Fibroblast of upper back skin (primary cell): ENCODE measurements at places on chromosomes 4 and X.

- DNase-seq: peak; percentile 90
Observed at GRCh38 chr4:151226004-151226932, 50.7 kb upstream of the PRSS48 start.

- no peak for DNase-seq
Observed at GRCh38 chr4:10153161-10153560, 36.6 kb upstream of the WDR1 start.

DNA sequence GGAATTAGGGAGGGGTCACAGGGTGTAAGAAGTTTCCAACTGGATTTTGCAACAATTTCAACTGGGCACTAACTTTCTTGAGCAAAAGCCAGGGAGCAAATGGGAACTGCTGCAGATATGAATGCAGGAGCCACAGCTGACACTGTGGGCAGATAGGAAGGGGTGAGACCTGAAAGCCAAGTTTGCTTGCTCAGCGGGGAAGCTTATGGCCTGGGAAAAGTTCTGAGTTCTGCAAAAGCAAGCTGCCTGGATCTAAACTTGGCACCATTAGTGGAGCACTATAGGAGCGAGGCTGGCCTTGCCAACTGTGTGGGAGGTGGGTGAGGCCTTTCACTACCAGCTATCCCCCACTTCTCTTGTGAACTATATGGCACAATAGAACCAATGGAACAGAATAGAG lies 11.1 kb downstream of the CYSLTR1 start:
- no peak for DNase-seq

- DNase-seq: no peak
Observed at GRCh38 chr4:79964400-79965211, 108.4 kb downstream of the ANTXR2 start.

DNA sequence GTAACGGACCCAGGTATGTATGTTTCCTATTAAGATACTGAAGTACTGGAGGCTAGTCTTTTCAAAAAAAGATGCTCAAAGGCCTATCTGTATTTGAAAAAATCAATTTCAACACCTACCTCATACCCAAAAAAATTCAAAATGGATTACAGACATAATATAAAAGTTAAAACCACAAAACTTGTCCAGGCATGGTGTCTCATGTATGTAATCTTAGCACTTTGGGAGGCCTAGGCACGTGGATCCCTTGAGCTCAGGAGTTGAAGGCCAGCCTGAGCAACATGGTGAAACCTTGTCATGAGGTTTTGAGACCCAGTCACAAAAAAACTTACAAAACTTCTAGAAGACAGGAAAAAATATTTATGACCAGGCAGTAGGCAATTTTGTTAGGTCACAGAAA lies 16.7 kb downstream of the RBMX start:
- DNase-seq: no peak

DNA sequence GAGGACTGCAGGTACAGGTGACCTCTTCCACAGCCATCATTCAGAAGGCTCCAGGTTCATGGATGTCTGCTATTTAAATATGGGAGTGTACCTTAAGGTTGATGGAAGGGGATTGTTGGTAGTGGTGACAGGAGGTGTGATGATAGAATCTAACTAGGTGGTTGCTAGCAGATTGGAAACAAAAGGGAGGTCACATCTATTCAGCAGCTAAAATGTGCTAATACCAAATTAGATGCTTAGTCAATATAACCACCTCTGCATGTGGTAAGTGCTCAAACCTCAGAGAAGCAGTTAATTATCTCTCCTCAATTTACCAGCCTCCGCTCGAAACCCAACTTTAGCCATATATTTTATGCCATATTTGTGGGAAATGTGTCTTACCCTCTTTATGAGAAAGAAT lies 98.7 kb upstream of the CCSER1 start:
- no peak for DNase-seq

DNA sequence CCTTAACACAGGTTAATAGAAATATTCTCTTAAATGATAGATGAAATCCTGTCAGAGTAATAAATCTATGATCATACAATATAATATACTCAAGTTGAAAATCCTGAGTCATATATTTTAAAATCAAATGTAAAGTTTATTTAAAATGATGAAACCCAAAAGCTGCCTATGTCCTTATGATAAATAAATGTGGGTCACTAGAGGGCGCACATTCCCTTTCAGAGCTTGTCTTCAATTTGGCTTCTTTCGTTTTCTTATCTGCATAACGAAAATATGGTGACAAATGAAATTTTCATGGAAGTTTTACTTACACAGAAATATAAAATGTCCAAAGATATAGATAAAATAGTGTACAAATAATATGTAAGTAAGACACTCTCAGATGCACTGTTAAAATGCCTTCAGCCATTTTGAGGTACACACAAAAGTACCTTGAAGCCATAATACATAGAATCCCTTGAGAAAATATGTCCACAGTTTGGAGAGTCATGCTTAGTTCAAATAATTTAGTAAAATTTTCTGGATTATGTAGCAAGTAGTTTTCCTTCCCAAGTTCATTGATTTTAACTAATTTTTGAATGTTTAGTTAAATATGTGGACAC lies 680.4 kb downstream of the DMD start:
- DNase-seq: peak; percentile 35

- no peak for DNase-seq
Observed at GRCh38 chr4:73947239-73947985, 34.4 kb downstream of the PF4 start.

- DNase-seq: no peak
Observed at GRCh38 chrX:55210931-55211677, 9.0 kb upstream of the PAGE5 start.

- no peak for DNase-seq
Observed at GRCh38 chr4:136909626-136910025, 622.7 kb downstream of the PCDH18 start.

- no peak for DNase-seq
Observed at GRCh38 chr4:70533791-70534190, 15.4 kb downstream of the AMTN start.

DNA sequence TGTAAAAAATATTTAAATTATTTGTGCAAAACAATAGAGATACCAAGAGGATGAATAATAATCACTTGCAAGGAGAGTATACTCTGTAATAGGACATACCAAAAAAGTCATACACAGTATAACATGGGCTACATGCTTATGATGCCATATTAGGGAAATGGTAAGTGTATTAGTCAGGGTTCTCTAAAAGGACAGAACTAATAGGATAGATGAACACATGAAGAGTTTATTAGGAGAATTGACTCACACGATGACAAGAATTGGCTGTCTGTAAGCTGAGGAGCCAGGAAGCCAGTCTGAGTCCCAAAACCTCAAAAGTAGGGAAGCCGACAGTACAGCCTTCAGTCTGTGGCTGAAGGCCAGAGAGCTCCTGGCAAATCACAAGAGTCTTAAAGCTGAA lies 151.2 kb downstream of the DTHD1 start:
- DNase-seq: peak; percentile 68

- peak; percentile 48 for DNase-seq
Observed at GRCh38 chr4:26916195-26916594, 55.6 kb downstream of the STIM2 start.

GRCh38 chrX:1097328-1097727 lies 115.1 kb downstream of the CRLF2 start:
- no peak for DNase-seq

DNA sequence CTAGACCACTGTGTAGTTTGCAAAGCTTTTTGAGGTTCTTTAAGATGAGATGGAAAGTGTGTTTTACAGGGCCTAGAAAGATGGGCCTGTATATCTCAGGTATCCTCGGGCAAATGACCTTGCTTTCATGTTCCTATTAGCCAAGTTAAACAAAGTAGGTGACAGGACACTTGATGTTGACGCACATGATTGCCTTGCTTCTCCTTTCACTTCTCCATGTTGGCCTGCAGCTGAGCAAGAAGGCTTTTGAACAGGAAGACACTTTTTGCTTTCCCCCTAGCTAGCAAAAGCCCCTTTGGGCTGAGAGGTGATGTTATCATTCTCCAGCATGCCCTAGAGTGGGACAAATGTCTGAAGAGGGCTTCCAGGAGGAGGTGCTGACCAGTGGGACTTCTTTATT lies 202.1 kb downstream of the GPC3 start:
- no peak for DNase-seq

GRCh38 chr4:24753519-24753918 lies 41.9 kb upstream of the SOD3 start:
- DNase-seq: no peak

DNA sequence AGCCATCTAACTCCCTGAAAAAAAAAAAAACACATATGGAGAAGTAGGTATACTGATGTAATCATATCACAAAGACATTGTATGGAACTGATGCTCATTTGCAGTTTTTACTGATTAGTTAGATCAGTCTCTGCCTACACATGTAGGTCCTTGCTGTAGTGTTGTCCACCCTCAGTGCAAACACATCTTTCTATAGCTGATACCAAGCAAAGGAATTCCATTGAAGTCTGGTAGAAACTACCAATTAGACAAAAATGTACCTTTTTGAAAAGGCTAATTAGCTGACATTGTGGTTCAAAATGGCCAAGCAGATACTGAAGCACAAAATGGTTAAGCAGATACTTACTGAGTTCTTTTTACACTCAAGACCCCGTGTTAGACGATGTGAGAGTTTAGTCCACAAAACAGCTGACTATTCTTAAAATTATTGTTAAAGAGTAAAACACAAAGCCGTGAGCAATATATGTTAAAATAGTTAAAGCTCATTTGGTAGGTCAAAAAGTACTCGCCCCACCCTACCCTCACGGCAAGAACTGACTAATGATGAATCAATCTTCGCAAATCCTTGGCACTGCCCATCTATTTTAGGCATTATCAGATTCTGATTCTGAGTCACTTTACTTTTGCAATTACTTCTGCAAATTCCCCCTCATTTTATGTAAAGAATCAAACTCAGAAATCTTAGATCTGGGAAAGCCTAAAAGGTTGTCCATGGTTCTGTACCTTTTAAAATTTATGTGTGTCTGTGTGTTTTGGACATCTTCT lies 40.4 kb downstream of the COL4A6 start:
- no peak for DNase-seq

DNA sequence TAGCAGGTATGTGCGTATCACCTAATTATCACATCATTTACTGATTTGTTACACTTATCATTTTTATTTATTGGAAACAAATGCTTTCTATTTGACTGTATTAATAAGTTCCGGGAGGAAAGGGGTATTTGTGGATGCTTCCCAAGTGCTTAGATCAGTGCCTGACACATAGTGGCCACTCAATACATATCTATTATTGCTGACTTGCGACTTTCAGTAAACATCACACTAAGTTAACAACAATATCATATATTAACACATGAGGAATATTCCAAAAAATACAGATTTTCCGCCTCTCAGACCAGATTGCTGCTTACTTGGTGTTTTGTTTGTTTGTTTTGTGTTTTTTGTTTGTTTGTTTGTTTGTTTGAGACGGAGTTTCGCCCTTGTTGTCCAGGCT lies 52.6 kb upstream of the ZFP42 start:
- no peak for DNase-seq

GRCh38 chr4:53734584-53735353 lies 143.5 kb upstream of the LNX1 start:
- DNase-seq: peak; percentile 75

GRCh38 chr4:96566755-96567154 lies 726.9 kb downstream of the PDHA2 start:
- no peak for DNase-seq

DNA sequence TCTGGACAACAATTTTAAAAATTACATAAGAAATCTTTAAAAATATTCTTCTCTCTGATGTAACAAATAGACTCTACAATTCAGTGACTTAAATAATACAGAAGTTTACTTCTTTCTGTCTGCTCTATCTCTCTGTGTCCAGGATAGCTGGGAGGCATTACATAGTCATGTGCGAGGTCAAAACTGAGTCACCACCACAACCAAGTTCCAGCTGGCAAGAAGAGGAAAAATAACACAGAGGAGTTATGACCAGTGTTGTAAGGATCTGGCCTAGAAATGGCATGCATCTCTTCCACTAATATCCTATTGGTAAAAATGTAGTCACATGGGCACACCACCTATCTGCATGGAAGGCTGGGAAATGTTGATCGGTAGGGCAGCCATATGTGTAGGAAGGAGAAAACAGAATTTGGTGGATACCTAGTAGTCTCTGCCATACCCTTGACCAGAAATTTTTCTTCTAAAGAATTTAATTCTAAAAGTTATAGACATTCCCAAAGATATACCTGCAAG lies 39.4 kb upstream of the WDFY3 start:
- DNase-seq: peak; percentile 76

DNA sequence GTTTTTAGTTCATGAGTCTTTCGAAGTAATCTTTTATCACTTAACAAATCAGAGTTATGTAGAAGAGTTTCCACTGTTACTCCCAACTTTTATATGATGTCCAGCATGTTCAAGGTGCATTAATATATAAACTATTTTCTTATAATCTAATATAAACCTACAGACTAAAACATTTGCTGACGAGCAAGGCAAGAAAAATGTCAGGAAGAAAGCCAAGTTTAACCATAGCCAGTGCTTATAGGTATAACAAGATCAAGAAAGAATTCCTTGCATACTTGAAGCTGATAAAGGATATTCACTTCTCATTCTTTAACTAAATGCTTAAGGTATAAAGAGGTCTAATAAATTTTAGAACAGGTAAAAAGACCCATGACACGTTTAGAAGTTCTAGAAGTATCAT lies 167.7 kb downstream of the NPNT start:
- DNase-seq: peak; percentile 74

DNA sequence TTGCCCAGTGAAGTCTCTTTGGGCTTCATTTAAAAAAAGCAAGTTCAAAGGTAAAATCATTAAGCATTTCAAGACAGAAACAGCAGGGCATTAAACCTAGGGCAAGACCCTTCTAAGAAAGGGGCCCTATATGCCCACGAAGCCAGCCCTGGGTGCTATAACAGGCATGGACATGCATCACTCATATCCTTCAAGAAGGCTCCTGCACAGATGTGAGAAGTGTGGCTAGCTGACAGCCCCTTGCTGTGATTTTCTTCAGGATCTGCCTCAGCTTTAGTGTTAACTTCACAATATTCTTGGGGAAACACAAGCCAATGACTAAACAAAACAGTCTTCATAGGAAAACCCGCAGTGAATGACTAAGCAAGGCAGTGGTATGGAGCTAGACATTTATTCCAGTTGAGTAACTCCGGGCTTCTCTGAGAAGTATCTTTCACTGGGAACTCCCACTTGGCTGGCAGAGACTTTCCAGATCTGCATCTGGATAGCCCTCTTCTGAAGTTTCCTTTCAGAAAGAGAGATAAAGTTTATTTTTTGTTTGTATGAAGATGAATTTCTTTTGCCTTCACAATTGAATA lies 11.9 kb upstream of the MAOA start:
- peak; percentile 40 for DNase-seq

DNA sequence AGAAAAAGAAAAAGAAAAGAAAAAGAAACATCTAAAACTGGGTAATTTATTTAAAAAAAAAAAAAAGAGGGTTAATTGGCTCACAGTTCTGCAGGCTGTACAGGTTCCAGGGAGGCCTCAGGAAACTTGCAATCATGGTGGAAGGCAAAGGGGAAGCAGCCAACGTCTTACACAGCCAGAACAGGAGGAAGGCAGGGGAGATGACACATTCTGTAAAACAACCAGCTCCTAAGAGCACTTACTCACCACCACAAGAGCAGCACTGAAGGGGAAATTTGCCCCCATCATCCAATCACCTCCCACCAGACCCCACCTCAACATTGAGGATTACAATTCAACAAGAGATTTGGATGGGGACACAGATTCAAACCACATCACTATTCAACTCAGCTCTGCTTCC lies 36.8 kb upstream of the TMEM184C start:
- peak; percentile 28 for DNase-seq

GRCh38 chr4:145041378-145041777 lies 56.6 kb downstream of the ANAPC10 start:
- DNase-seq: no peak

- no peak for DNase-seq
Observed at GRCh38 chr4:178881937-178882336, 1439.7 kb upstream of the AGA start.
